ENCODE measurements at places on chromosomes 6 and 20.

- DNase-seq: no peak
Observed at GRCh38 chr6:142331601-142332000, 29.8 kb downstream of the ADGRG6 start.

DNA sequence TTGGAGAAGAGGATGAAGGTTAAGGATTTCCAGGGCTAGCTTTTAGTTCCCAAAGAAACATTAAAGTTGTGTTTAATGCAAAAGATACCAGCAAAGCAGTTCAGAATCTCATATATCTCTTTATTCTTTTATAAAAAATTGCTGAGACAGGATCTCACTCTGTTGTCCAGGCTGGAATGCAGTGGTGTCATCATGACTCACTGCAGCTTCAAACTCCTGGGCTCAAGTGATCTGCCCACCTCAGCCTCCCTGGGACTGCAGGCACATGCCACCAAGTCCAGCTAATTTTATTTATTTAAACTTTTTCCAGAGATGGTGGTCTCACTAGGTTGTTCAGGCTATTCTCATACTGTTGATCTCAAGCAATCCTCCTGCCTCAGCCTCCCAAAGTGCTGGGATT, 41.1 kb upstream of the CAP2 start:
- no peak for DNase-seq

DNA sequence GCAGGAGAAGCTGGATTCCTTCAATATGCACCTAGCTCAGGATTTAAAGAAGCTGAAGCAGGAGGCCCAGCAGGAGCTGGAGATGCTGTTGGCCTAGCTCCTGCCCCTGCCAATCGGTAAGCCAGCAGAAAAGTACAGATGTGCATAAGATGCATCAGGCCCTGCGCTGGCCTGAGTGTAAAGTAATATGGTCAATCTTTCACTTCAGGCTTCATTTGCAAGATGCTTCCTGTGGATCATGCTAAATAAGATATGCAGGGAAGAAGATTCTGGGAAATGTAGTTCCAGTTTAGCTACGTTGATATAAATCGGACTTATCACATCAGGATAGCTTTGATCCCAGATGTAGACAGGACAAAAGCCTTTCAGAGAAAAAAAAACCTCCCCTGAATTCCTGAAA, 100.3 kb downstream of the GJA1 start:
- DNase-seq: no peak

DNA sequence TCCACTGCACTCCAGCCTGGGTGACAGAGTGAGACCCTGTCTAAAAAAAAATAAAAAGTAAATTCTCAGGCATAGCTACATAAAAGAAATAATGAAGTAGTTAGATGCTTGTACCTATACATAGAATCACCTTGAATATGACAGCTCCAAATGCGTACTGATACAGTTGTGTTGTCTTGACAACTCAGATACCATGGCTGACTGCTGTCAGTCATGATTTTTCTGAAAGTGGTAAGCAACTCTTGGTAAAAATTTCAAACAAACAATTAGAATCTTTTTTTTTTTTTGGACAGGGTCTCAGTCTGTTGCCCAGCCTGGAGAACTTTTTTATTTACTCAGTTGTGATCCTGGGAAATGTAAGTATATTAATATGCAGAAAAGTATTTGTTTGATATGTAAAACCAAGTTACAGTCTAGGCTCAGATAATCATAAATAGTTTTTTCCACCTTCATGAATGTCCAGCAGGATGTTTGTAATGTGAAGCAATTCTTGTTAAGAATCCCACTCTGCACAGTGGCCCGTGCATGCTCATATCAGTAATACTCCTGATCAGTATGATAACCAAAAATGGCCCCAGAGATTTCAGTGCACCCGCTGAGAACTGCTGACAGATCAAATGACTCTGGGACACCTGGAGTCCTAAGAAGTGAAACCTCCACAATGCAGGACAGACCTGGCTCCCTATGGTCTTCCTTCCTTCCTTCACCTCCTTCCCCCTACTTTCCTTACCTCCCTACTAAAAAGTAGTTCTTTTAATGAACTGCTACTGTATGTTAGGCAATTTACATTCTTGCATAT, 14.0 kb upstream of the MAPK13 start:
- no peak for DNase-seq

GRCh38 chr20:10318291-10319024, 99.8 kb downstream of the SNAP25 start:
- DNase-seq: no peak

DNA sequence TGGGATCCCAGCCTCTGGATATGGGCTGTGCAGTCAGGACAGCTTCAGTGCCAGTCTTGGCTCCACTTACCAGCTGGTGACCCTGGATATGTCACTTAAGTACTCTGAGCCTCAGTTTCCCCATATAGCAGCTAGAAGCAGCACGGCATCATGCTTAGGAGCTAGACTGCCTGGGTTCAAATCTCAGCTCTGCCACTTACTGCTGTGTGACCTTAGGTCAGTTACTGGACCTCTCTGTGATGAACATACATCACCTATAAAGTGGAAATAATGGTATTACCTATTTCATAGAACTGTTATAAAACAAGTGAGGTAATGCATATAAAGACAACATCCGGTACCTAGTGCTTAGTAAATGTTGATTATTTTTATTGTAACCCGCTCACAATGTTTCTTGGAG, 83.7 kb downstream of the GRM4 start:
- DNase-seq: no peak

GRCh38 chr6:107931894-107932293, 26.1 kb downstream of the SEC63 start:
- DNase-seq: no peak

GRCh38 chr6:106534564-106534982, 94.7 kb downstream of the RTN4IP1 start:
- DNase-seq: no peak

- no peak for DNase-seq
Observed at GRCh38 chr6:162719528-162719927, 8.0 kb downstream of the PRKN start.

DNA sequence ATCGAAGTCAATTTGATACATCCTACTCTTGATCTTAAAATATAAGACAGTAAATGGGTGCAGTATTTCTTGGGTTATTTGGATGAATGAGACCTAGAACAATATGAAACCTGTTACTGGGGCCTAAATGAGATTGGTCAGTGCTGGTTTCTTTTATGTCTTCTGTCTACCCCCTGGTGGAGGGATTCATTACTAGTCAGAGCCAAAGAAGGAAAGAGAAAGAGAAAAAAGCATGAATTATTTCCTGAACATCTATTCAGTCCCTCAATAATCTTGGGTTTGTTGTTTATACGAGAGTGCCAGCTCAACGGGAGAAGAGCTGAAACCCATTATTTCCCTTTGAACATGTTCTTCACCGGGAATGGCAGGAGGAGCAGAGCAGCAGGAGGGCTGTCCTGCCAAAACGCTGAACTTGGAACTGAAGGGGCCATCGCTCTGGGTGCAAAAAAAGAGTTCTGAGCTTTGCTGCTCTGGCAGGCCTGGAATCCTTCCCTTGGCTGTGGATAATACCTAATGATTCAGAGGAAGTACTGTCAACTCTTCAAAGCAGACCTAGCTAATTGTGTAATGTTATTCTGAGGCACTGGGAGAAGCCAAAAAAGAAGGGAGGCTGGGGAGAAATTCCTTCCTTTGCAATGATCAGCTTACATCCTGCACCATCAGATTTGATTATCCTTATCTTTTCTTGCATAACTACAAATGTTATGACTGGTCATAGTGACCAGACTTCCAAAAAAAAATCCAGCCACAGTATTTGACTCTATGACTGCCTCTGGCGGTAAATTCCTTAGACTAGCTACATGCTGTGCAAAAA, 72.0 kb downstream of the BLOC1S5 start:
- DNase-seq: no peak

DNA sequence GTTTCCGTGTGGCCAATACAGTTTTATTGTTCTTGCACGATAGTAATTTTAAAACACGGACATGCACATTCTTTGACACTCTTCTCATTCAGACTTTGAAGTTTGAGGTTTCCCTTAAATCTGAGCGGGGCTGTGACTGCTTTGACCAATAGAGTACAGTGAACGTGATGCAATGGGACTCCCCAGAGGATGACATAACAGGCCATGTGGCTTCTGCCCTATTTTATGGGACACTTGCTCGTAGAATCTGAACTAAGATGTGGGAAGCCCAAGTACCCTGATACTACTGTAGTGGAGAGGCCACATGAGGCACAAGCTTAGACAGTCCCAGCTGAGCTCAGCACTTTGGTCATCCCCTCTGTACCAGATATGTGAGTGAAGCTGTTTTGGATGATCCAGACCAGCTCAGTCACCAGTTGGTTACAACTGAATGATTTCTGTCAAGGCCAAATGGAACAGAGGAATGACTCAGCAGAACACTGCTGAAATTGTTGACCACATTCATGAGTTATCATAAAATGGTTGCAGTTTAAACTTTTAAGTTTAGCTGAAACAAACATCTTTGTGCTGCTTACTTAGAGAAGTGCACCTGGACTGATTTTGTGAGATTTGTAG, 279.4 kb downstream of the RFPL4B start:
- DNase-seq: no peak

GRCh38 chr6:91715171-91715805, 1128.4 kb upstream of the MAP3K7 start:
- DNase-seq: no peak

- no peak for DNase-seq
Observed at GRCh38 chr6:11218102-11218442, 14.4 kb downstream of the NEDD9 start.

- DNase-seq: no peak
Observed at GRCh38 chr6:136344420-136344819, 54.8 kb upstream of the BCLAF1 start.

GRCh38 chr6:151110576-151110905, 129.2 kb upstream of the AKAP12 start:
- no peak for DNase-seq

- no peak for DNase-seq
Observed at GRCh38 chr6:26311012-26311384, 54.0 kb upstream of the BTN3A2 start.

- DNase-seq: no peak
Observed at GRCh38 chr6:7034055-7034454, 73.7 kb upstream of the RREB1 start.

DNA sequence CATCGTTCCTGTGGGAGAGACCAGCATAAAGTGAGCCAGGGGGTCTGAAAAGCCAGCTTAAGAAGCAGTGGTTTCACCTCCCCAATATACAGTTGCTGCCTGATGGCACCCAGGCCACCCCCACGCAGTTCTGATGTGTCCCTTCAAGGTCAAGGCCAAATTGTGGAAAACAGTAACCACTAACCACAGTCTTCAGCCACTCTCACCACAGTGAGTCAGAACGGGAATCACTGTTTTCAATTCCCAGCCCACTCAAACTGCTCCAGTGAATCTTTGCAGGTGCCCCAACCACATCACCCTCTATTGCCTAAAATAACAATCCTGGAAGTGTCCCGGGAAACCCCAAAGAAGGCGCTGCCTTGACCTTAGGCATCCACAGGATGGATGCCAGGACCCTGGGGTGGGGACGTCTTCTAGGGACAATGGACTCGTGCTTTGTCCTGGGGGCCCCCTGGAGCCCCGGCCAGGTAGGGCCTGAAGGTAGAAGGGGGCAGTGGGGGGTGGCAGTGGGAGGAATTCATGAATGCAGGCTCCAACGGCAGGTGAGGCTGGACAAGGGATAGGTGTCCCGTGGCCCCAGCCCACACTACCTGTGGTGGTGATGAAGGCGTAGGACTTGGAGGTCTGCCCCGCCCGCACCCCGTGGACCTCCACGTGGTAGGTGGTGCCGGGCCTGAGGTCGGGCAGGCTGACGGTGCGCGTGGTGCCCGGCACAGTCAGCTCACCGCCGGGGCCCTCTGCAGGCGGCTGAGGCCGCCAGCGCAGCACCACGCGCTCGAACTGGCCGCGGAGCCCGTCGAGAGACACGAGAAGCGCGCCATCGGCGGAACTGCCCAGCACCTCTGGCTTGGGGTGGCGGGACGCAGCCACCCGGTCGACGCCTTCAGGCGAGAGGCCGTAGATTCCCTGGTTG, 22.2 kb downstream of the TNXB start:
- no peak for DNase-seq

GRCh38 chr6:13303668-13304017, 24.7 kb downstream of the TBC1D7 start:
- no peak for DNase-seq

DNA sequence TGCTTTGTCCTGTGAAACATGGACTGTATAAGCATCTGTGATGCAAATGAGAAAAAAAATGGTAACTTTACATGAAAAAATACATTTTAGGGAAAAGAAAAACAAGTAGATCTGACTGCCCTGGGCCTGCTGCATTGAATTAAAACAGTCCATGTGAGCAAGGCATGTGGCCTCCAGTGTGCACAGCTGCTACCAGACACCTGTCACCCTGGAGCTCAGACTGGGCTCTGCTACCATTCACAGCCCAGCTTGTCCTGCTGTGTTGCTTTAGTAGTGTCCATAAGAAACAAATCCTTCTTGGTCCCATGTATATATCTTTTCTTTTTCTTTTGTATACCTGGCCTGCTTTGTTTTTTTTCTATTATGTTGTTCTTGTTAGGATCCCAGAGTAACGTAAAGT, 315.9 kb downstream of the NKAIN2 start:
- DNase-seq: no peak

- DNase-seq: no peak
Observed at GRCh38 chr20:11216451-11217314, 542.9 kb upstream of the JAG1 start.

DNA sequence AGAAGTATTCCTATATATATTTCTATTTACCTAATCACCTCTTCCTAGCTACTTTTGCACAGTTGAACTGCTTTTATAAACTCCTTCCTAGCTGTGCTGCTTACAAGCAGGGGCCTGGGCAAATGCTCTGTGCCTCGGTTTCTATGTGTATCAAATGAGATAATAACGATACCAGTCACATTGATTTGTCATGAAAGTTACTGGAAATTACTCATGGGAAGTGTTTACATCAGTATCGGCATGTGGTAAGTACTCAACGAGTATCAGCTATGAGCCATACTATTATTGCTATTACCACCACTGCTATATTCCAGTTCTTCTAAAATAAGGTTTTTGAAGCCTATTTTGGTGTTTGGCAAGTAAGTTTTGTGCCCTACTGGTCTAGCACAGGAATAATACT, 4.9 kb downstream of the LAMA4 start:
- no peak for DNase-seq

GRCh38 chr6:39446909-39447308, 124.4 kb upstream of the KCNK16 start:
- DNase-seq: no peak
